HFFc6 (cell line): ENCODE measurements at places on chromosomes 5 and 9. TPM values are rescaled to one million over a fixed set of nuclear protein-coding genes. Genes with fewer than 3 reads are reported as not detected.

GRCh38 chr9:36153746-36154145 lies 15.4 kb upstream of the CCIN start:
- peaks cover 14% of the 10 kb centered on the region for H3K36me3 ChIP-seq
- peaks cover 61% of the 10 kb centered on the region for H3K4me1 ChIP-seq
- H3K4me3 ChIP-seq, result peak overlapping the region; percentile 73; the same call in 1 of the 2 replicates
- H3K27me3 ChIP-seq, result no peaks in the 10 kb centered on the region; the same call in 1 of the 2 replicates
- H3K27ac ChIP-seq, result peak overlapping the region; percentile 95
- DNase-seq, result no peak

- peak overlapping the region; percentile 79 for H3K4me3 ChIP-seq
- peaks cover 4% of the 10 kb centered on the region; the same call in 1 of the 2 replicates for H3K36me3 ChIP-seq
- peak; percentile 94 for DNase-seq
- no peaks in the 10 kb centered on the region; the same call in 1 of the 2 replicates for H3K27me3 ChIP-seq
- peak overlapping the region; percentile 75 for H3K27ac ChIP-seq
- peaks cover 58% of the 10 kb centered on the region for H3K4me1 ChIP-seq
These were observed 1.4 kb upstream of the GLIS3 start for GRCh38 chr9:4301296-4301695.

- peaks cover 9% of the 10 kb centered on the region for H3K27me3 ChIP-seq
- H3K4me3 ChIP-seq, result no peak overlapping the region
- H3K27ac ChIP-seq, result no peak overlapping the region
- H3K4me1 ChIP-seq, result peaks cover 18% of the 10 kb centered on the region
These were observed 41.9 kb upstream of the CTSL start for GRCh38 chr9:87683751-87684626.

DNA sequence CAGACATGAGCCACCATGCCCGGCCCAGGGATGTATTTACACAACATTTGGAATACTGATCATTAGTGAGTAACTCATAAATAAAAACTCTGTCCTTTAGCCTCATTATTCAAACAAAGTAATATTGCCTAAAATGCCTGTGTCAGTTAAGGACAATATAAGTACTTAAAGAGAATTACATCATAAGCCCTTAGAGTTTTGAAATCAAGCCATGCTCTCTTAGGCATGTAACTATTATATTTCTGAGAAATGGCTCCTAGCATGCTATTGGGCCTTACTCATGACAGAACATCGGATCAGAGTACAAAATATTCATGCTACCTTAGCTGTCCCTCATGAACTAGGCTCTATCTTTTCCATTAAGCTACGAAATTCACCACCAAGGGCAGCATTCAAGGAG lies 309.3 kb downstream of the CHSY3 start:
- no peak overlapping the region for H3K4me3 ChIP-seq
- H3K36me3 ChIP-seq, result peaks cover 5% of the 10 kb centered on the region; the same call in 1 of the 2 replicates
- no peaks in the 10 kb centered on the region; the same call in 1 of the 2 replicates for H3K27me3 ChIP-seq
- H3K4me1 ChIP-seq, result no peaks in the 10 kb centered on the region

GRCh38 chr9:15469862-15470261 lies 40.9 kb downstream of the PSIP1 start:
- no peaks in the 10 kb centered on the region for H3K27me3 ChIP-seq
- peaks cover 26% of the 10 kb centered on the region for H3K4me1 ChIP-seq
- H3K4me3 ChIP-seq, result no peak overlapping the region
- H3K36me3 ChIP-seq, result peaks cover 25% of the 10 kb centered on the region
- H3K27ac ChIP-seq, result no peak overlapping the region

- no peak overlapping the region for H3K4me3 ChIP-seq
- H3K27ac ChIP-seq, result no peak overlapping the region
- H3K27me3 ChIP-seq, result peaks cover 3% of the 10 kb centered on the region; the same call in 1 of the 2 replicates
- H3K36me3 ChIP-seq, result no peaks in the 10 kb centered on the region
These were observed 241.8 kb downstream of the GAS1 start for GRCh38 chr9:86705490-86705889.

DNA sequence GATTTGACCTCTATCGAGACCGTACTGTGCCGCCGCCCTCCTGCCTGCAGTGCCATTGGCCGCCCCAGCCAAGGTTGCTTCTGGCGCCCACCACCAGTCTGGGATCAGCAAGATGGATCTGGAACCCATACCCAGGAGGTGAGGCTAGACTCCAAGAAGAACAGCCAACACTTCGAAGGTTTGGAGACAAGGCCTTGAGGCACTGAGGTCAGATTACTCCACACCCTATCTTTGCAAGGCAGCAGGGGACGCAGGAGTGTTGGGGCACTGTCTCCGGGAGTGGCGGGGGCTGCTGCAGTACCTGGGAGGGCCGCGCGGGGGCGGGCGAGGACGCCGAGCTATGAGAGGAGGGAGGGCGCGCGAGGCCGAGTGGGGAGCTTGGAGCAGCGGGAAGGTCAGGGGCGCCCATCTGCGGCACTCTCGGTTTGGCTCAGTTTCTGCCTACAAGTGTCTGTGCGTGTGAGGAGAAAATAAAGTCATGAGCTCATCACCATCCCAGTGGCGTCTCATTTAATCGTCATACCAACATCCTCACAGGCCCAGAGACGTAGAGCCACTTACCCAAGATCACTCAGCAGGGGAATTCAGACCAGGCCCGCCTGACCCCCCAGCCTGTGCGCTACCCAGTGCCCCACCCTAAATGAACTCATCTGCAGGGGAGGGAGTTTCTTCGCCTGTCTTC lies 20.5 kb upstream of the PSD2 start:
- no peaks in the 10 kb centered on the region for H3K36me3 ChIP-seq
- DNase-seq, result peak; percentile 39
- H3K4me1 ChIP-seq, result no peaks in the 10 kb centered on the region
- H3K4me3 ChIP-seq, result no peak overlapping the region

GRCh38 chr9:71966601-71967000 lies 55.2 kb downstream of the C9orf85 start:
- no peak for DNase-seq
- peaks cover 54% of the 10 kb centered on the region for H3K36me3 ChIP-seq
- peaks cover 5% of the 10 kb centered on the region for H3K27me3 ChIP-seq
- H3K27ac ChIP-seq, result no peak overlapping the region
- H3K4me3 ChIP-seq, result no peak overlapping the region
- H3K4me1 ChIP-seq, result no peaks in the 10 kb centered on the region

DNA sequence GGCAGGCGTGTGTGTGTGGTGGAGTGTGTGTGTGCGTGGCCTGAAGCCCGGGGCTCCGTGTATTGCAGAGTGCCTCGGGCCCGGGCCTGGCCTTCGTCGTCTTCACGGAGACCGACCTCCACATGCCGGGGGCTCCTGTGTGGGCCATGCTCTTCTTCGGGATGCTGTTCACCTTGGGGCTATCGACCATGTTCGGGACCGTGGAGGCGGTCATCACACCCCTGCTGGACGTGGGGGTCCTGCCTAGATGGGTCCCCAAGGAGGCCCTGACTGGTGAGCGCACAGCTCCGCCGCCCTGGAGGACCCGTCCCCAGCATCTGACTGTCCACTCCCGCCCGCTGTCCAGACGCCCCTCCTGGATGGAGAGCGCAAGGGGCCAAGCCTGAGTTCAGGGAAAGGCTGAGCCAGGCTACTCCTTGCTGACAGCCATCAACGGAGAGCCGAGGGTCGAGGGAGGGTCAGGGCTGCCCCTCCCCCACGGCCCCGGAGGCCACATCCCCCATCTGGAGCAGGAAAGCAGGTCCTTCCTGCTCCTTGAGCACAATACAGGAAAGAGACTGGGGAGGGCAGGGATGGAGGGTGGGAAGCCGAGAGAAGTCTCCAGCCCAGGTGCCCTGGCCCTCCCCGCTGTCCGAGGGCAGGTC lies 18.4 kb downstream of the SLC6A18 start:
- H3K4me1 ChIP-seq, result no peaks in the 10 kb centered on the region
- H3K27ac ChIP-seq, result no peak overlapping the region
- peaks cover 9% of the 10 kb centered on the region for H3K27me3 ChIP-seq
- H3K36me3 ChIP-seq, result no peaks in the 10 kb centered on the region; the same call in 1 of the 2 replicates
- DNase-seq, result no peak

GRCh38 chr9:128091144-128091543 lies 23.1 kb downstream of the SLC25A25 start:
- H3K4me3 ChIP-seq, result peak overlapping the region; percentile 89
- H3K27me3 ChIP-seq, result no peaks in the 10 kb centered on the region; the same call in 1 of the 2 replicates
- no peaks in the 10 kb centered on the region; the same call in 1 of the 2 replicates for H3K36me3 ChIP-seq
- DNase-seq, result peak; percentile 93
- peak overlapping the region; percentile 100 for H3K27ac ChIP-seq

IFNA6 gene
- total RNA-seq, result not detected in 2 replicates

THG1L gene
- total RNA-seq, result 12.6 to 16.1 TPM (median 15.6 TPM) in 3 replicates

FIBCD1 gene
- 1.3 to 8.0 TPM (median 2.4 TPM) in 3 replicates for total RNA-seq

SLC9A3 gene
- total RNA-seq, result 0.74 to 0.83 TPM (median 0.82 TPM) in 3 replicates
